Spinal cord (tissue), 10 donors: ENCODE measurements at places on chromosomes 5 and 9.

GRCh38 chr9:107919263-107919662 is 429.7 kb upstream of the KLF4 start:
- no peak for DNase-seq

- DNase-seq, result no peak
These were observed 38.4 kb upstream of the RNF130 start for GRCh38 chr5:180109920-180110319.

- no peak for DNase-seq
These were observed 87.0 kb downstream of the IARS1 start for GRCh38 chr9:92206488-92206887.

GRCh38 chr5:124602925-124603650 is 143.4 kb downstream of the ZNF608 start:
- DNase-seq, result no peak

GRCh38 chr9:36903541-36904435 is 130.3 kb downstream of the PAX5 start:
- no peak for DNase-seq

- DNase-seq, result no peak
These were observed 862.2 kb downstream of the DTWD2 start for GRCh38 chr5:118126159-118126558.
